Stimulated activated CD8-positive, alpha-beta memory T cell treated with anti-CD3 and anti-CD28 coated beads, Interleukin-4, amount 100 ng/mL, for 1 hour (primary cell): ENCODE measurements at places on chromosomes 5 and 9.
A peak's percentile ranks its signal among the peaks of the same experiment; 100 is the strongest.

DNA sequence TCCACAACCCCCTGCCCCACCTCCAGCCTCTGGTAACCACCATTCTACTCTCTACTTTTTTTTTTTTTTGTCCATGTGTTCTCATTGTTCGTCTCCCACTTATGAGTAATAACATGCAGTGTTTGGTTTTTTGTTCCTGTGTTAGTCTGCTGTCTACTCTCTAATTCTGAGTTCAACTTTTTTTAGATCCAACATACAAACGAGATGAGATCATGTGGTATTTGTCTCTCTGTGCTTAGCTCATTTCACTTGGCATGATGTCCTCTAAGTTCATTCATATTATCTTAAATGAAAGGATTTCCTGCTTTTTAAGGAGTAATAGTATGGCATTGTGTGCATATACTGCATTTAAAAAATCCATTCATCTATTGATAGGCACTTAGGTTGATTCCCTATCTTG, 130.9 kb downstream of the NMUR2 start:
- no peak for DNase-seq

GRCh38 chr9:87528969-87529368, 31.3 kb downstream of the DAPK1 start:
- DNase-seq, result no peak

DNA sequence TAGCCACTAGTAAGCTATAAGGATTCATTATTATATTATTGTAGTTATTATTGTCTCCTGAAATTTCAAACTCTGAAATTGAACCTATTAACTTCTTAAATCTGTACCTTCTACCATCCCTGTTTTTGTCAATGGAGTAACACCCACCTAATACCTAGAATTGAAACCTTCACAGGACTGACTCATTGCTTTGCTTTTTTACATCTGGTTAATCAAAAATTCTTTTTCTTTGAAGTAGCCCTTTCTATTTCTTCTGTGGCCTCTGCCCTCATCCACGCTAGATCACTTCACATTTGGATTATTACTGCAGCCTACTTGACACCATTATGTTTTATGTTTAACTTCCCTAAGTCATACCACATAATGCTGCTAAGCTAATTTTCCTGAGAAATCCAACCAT, 35.6 kb downstream of the RBM27 start:
- DNase-seq, result no peak

- no peak for DNase-seq
These were observed 812.0 kb upstream of the ZNF608 start for GRCh38 chr5:125558466-125558865.

DNA sequence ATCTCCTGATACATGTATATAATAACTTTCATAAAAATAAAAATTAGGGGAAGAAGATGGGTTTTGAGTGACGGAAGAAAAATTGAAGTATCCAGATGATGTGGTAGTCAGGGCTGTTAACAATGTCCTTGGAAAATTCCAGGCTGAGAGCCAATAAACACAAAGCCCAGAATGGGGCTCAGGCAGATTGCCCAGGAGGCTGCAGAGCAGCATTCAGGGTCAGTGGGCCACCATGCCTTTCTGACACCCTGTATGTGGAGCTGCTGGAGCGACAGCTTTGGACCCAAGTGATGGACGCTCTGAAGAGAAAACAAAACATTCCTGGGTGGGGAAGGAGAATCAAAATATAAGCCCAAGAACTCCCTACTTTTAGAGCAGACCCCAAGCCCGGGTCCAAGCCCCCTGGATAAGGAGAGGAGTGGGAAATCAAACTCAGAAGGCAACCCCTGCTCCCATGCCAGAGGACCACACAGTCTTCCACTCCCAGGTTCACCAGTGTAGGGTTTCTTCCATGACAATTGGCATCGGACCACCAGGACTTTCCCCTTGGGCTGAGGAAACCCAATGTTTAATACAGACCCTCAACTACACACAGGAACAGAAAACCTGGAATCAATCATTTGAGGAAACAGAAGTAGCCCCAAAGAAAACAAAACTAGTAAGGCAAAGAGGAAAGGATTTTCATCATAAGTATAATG, 45.7 kb upstream of the SPATA31C2 start:
- no peak for DNase-seq

- DNase-seq, result no peak
These were observed 5.9 kb upstream of the FAM13B start for GRCh38 chr5:138038826-138039225.

- DNase-seq, result no peak
These were observed 100.8 kb upstream of the CD180 start for GRCh38 chr5:67297376-67297775.

- peak; percentile 37 for DNase-seq
These were observed 5.1 kb downstream of the RGS14 start for GRCh38 chr5:177362610-177363507.

GRCh38 chr5:80239680-80240367, 16.0 kb downstream of the SERINC5 start:
- no peak for DNase-seq

GRCh38 chr5:150122536-150123481, 32.8 kb downstream of the PDGFRB start:
- DNase-seq, result no peak

DNA sequence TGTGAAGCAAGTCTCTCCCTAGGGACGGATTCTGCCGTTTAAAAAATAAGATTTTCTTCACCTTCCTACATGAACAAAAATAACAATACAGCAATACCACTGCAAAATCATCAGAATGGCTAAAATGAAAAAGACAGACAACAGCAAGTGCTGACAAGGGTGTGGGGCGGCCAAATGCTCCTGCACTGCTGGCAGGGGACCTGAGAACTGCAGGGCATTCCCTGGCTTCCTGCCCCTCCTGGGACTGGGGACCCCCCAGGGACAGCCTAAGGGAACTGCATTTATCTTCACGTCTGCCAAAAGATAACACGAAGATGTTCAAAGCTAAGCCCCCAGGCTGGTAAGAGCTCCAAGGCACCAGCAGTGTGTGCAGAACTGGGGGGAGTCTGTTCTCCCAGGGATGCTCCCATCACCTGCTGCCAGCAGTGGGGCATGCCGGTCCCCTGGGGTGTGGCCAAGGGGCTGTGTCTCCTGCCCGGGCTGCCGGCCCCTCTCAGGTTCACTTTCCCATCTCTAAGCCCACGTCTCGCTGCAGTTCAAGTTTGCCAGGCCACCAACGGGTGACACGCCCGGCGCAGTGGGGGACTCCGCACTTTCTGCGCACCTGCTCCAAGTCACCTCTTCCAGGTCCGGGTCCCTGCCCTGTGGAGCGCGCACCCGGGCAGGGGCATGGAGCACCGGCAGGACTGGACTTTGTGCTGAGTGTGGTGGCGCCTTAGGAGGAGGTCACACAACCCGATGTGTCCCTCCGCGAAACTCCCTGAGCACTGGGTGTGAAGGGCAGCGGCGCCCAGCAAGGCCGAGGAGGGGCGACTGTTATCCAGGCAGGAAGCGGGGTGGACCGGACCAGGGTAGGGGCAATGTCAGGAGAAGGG, 4.5 kb upstream of the EGFL7 start:
- no peak for DNase-seq

DNA sequence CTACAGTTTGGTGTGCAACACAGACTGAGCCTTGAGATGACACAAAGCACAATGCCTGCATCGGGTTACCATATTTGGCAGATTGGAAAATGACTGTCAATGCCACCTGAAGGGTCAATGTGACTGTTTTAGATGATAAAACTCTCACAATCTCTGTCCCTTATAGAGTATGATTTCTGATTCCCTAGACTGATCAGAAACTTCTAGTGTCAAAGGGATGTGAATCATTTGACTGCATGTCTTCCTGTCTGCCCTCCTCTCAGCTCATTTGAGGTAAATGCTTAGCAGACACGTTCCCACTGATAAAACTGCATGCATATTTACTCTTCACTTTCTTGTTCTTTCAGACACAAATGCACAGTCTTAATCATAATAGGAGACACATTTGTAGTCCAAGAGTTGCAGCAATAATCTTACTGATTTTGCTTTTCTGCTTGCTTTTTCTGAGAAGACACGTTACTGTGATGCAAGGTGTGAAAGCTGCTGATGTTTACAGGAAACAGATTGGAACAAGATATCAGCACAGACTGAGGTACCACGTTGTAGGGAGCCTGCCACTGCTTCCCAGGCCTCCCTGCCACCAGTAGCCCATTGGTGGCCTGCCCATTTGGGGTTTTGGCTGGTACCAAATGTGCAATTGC, 77.8 kb downstream of the GCNT4 start:
- no peak for DNase-seq

GRCh38 chr9:134344068-134344799, 18.0 kb downstream of the RXRA start:
- peak; percentile 14 for DNase-seq

DNA sequence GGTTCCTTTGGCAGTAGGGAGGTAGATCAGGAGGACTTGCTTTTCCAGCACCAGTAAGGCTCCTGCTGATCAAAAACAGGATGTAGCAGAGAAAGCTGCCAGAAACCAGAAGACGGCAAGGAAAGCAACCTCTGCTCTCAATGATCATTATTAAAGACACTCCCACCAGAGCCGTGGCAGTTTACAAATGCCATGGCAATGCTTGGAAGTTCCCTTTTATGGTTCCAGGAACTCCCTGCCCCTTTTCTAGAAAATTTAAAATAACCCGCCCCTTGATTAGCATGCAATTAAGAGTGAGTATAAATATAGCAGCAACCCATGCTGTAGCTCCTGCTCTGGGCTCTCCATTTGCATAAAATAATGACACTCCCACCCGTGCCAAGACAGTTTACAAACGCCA, 16.1 kb downstream of the EQTN start:
- DNase-seq, result no peak
